ENCODE measurements at places on chromosomes 6 and 20.

GRCh38 chr6:42017021-42017643, 33.2 kb upstream of the TAF8 start:
- DNase-seq: no peak

DNA sequence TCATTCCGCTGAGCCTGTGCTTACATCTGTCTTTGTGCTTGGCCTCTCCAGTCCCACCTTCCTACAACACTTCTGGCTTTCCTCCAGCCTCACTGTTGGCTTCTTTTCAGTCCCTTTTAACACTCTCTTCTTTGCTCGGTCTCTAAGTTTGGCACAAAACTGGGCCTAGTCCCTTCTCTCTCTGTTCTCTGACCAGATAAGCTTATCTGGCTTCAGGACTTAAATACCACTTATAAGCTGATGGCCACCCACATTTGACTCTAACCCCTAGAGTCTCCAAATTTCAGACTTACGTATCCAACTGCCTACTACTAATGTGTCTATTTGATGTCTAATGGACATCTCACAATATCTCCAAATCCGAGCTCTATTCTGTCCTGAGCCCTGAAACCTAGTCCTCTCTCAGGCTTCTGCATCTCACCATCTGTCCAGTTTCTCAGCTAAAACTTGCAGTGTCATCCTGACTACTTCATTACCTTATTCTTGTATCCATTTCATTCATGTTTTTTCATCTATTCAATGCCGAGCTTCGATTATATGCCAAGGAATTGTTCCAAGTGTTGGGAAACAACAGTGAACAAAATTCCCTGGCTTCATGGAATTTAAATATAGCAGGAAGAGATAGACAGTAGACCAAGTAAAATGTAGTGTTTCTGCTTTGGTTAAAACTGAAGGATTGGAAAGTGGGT, 40.1 kb downstream of the TBPL1 start:
- DNase-seq: no peak

- no peak for DNase-seq
These were observed 73.0 kb downstream of the SHPRH start for GRCh38 chr6:145891126-145891525.

DNA sequence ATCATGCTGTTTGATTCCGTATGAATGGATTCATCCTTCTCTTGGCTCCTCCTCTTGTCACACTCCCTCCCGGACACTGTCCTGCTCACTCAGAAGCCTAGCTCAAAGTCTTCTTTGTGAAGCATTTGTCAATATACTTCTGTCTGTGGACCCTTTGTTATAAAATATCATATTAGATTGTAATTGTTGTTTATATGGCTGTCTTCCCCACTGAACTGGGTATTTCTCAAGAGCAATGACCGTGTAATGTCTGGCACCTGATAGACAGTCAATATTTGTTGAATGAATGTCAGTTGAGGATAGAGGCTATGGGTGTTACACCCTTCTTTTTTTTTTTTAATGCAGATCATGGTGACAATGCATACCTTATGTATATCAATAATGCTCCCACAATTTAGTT, 335.3 kb downstream of the SOX4 start:
- no peak for DNase-seq

DNA sequence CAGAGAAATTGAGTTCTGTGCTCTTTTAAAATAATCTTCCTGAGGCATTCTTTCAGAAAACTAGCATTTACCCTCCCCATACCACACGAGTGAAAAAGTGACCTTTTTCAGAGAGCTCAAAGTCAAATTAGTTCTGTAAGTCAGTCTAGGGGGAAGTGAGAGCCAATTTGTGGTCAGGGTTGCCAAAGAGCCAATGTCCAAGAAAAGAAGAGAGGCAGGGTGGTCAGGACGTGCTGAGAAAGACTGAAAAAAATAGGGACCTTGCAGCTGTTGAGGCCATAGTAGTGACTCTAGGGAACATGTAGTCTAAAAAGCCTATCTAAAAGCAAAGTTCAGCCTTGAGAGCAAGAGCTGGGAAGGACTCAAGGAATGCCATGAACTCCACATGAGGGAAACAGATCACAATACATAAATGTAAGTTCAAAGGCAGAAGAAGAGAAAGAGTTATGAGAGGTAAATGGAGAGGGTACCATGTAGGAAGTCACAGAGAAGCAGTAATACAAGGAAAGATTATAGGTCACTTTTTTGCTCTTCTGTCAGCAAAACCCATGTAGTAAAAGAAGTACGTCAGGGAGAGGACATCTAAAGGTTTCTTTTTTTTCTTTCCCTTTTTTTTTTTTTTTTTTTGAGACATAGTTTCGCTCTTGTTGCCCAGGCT, 565.1 kb upstream of the FLRT3 start:
- DNase-seq: no peak

DNA sequence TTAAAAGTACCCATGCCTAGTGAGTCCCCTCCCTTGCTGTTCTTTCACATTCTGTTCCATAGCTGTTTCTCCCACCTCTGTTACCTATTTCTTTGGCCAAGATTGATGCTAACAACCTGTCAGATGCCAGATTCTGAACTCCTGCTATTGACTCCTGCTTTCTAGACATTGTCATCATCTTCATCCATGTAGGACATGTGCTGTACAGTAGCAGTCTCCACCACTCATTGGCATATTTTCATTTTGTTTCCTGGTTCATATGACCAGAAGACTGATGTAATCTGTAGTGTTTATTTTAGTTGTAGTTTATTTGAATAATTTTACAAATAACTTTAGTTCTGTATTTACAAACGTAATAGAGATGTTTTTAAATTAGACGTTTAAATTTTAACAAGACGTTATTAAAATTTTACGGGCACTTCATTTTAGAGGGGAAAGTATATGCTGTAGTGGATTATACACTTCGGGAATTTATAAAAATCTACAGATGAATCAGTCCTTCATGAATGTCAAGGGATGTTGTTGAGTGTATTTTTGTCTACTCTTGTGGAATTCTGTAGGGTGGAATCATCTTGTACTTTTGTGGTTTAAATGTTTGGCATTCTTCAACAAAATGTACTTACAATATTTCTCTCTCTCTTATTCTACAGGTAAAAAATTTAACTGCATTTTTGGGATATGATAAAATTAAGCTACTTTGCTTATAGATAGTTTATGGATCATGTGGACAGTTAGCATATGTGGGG, 34.1 kb downstream of the TRMT11 start:
- DNase-seq: no peak

- no peak for DNase-seq
These were observed 63.7 kb upstream of the BEND3 start for GRCh38 chr6:107179004-107179403.

- DNase-seq: no peak
These were observed 26.2 kb downstream of the CYP39A1 start for GRCh38 chr6:46626228-46626909.

DNA sequence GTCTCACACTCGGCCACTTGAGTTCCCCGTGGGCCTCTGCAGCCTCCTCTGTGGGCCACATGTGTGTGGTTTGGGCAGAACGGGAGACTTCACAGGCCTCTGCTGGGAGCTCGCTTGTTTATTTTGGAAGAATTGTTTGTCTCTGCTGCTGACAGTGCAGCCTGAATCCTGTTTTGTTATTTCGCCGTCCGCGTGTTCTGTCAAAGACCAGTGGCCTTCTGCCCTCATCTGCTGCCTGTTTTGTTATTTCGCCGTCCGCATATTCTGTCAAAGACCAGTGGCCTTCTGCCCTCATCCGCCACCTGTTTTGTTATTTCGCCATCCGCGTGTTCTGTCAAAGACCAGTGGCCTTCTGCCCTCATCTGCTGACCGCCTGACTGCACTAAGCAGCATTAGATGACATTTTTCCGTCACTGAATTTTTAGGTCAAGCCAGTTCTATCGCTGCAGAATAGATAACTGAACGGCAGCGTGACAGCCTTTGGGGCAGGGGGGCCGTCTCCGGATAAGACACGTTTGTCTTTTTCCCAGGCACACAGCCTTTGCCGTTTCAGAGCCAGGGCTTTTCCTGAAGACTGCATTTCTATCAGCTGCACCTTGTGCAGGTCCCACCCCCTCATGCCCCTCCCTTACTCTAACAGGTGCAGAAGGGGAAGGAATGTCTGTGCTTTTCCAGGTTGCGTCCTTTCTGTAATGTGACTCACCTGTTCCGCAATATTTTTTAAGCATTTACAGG, 158.5 kb upstream of the AFDN start:
- no peak for DNase-seq

- DNase-seq: no peak
These were observed 12.9 kb downstream of the SOD2 start for GRCh38 chr6:159680104-159680503.

DNA sequence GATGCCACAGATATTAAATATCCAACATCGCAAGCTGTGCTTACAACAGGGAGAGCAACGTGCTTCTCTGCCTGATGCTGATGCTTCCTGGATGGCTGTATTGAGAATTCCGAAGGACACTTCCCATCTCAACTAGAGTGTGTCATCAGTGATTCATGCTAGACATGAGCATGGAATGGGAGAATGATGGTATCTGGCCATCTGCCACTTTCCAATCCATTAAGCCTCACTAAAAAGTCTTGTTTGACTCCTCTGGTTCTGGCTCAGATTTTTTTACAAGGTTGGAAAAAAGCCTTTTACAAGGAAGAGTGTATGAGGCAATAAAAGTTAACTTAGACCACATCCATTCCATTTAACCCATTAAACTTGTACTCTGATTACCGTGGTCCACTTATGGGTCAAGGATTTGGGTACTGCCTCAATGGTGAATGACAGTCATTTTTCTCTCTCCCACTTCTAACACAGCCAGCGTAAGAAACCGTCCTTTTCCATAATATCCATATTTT, 265.3 kb downstream of the UST start:
- no peak for DNase-seq

DNA sequence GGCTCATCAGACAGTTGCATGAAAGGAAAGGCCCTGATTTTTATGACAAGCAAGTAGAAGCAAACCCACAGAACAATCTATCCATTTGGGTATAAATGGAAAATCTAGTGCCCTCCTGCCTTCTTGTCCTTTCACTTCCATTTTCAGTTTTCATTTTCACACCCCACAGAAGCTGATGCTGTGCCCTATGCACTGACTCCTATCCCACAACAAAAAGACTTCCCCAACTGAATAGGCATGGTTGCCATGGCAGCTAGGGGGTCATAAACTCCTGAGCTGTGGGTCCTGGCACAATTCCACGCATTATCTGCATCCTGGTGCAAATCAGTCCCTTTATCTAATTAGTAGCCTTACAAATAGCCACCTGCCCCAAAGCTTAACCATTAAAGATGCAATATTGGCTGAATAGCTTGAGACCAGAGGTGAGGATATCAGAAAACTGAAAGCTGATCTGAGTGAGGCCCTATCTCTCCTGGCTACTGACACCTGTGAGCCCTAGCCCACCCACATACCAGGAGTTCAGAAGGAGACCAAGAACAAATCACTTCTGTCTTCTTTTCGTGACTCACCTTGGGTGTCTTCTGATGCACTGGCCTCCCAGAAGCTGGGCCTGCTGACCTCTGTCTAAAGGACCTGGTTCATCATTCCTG, 34.9 kb upstream of the HEY2 start:
- no peak for DNase-seq

All from T-helper 17 cell (primary cell).